Skeletal muscle tissue (tissue), 5 donors: ENCODE measurements at places on chromosomes 12 and 14. TPM values are rescaled to one million over a fixed set of nuclear protein-coding genes. Genes with fewer than 3 reads are reported as not detected.

Gene SSPN
- 56.9 TPM for total RNA-seq

Gene OR11H6
- not detected for total RNA-seq

Gene SLC4A8
- total RNA-seq = 0.52 TPM

Gene KERA
- total RNA-seq = 56.4 TPM

Gene KRT83
- total RNA-seq = not detected

Gene KRT1
- 2.1 TPM for total RNA-seq

Gene ANO2
- total RNA-seq = 4.7 TPM

Gene LGR5
- total RNA-seq = 4.7 TPM

Gene GCH1
- total RNA-seq = 9.9 TPM

Gene FAM222A
- 1.0 TPM for total RNA-seq

Gene SLC11A2
- 39.1 TPM for total RNA-seq
